ENCODE measurements at places on chromosomes 1 and 21.

DNA sequence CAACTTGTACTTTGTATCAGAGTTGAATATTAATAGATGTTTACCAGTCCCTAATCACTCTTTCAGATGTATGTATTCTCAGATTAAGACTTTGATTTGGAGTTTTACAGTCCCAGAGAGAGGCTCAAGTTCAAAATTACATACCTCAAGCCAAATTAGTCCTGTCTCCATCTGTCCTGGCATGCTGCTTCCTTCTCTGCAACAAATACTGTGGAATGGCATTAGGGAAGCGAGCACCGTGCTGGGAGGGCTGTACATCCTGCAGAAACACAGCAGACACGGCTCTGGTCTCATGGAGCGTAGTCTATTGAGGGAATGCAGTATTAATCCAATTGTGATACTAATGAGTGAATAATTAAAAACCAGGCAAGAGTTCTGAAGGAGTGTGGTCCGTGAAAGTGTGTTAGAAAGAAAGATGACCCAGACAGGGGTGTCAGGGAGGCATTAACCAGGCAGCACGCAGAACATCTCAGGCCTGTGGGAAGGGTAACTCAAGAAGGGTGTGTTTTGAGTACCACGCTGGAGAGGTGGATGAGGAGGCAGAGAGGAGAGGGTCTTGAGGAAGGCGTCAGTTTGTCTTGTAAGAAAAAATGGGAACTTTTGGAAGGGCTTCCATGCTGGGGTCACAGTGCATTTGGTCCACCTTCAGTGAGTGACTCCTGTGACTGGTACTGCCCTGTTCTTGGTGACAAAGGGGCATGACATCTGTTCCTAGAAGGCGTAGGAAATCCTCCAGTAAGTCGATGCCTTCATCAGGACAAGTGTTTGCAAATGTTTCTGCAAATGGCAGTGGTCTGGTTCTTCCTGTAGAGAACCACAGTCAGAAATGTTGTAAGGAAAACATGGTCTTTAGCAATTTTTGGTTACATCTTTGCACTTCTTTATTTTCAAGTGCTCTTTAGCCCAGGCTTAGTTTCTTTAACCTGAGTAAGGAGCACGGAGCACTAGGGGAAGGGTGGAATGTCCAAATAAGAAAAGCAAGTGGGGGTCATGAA, 1.6 kb downstream of the RAB4A start:
- no peak for DNase-seq

GRCh38 chr1:235876402-235876841, 9.7 kb upstream of the LYST start:
- no peak for DNase-seq

- no peak for DNase-seq
These were observed 42.9 kb upstream of the C1orf105 start for GRCh38 chr1:172377565-172377964.

DNA sequence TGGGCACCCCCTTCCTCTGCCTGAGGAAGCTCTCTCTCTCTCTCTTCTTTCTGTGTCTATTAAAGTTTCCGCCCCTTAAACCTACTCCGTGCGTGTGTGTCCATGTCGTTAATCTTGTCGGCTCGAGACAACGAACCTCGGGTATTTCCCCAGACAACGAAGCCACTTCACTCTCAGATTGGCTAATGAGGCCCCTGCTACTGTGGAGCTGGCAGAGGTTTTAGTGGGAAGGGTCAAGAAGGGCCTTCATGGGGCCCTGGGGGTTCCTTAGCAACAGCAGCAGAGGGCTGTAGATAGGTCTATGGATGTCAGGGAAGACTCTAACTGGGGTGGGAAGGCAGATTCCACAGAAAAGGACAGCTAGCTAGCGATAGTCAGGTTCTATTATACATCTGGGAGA, 239.8 kb upstream of the RAB4A start:
- DNase-seq, result no peak

DNA sequence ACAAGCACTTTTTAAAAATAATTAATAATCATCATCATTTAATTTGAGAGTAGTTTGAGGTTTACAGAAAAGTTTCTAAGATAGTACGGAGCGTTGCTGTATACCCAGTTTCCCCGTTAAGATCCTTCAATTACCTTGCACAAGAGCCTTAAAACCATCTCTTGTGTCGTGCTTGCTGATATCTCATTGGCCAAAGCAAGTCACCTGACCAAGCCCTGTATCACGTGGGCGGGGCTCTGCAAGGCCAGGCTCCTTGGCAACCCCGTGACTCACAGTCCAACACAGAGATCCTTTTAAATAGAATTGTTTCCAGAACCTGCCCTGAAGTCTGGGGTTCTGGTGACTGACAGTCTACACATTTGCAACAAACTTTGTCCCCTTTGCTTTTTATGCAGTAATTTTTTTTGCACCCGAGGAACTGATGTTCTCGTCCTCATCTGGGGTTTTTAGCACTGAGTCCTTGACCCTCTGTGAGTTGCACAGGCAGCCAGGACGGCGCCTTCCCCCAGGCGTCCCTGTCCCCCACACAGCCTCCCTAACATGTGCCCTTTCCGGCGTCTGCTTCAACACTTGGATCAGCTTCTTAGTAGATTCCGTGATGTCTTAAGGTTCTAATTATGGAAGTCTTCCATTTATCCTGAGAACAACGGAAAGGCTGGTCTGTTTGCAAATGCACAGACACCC, 183.3 kb upstream of the TMEM51 start:
- DNase-seq, result peak; percentile 60

DNA sequence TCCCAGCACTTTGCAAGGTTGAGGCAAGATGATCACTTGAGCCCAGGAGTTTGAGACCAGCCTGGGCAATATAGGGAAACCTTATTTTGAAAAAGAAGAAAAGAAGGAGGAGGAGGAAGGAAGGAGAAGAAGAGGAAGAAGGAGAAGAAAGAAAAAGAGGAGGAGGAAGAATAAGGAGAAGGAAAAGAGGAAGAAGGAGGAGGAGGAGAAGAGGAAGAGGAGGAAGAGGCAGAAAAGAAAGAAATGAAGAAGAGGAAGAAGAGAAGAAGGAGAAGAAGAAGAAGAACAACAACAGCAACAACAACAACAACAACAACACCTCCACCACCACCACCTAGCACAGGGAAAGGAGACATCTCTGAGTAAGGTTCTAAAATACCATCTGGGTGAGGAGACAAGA, 10.6 kb downstream of the SELENBP1 start:
- no peak for DNase-seq

GRCh38 chr1:42956739-42957138, 1.9 kb downstream of the SLC2A1 start:
- no peak for DNase-seq

- no peak for DNase-seq
These were observed 7.9 kb upstream of the ELF3 start for GRCh38 chr1:202002507-202002906.

GRCh38 chr1:76141929-76142328, 67.4 kb downstream of the ST6GALNAC3 start:
- DNase-seq, result no peak

DNA sequence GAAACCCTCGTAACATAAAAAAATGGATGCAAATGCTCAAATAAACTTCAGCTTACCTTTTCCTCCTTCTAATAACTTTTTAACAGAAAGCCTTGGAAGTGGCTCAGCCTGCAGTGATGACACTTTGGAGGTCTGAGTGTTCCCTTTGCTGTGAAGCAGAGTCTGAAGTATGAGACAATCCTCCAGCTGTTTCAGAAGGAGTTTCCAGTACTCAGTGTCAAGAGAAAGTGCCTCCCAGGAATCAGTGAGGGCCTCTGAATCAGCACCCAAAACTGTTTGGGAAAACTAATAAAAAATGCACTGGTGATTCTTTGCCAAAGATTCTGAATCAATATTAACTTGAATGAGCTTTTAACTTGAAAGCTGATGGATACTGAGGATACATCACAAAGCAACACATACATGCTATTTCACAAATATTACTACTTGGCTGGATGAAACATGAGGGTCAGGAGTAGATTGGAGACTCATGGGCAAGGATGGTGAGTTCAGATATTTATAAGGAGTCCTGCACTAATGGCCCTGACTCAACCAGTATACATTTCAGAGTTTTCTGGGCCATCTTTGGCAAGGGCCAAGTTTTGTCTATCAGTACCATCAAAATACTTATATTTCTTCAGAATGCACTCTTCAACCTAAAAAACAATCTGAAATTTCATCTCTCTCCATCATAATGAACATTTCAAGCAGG, 77.0 kb downstream of the IARS2 start:
- no peak for DNase-seq

DNA sequence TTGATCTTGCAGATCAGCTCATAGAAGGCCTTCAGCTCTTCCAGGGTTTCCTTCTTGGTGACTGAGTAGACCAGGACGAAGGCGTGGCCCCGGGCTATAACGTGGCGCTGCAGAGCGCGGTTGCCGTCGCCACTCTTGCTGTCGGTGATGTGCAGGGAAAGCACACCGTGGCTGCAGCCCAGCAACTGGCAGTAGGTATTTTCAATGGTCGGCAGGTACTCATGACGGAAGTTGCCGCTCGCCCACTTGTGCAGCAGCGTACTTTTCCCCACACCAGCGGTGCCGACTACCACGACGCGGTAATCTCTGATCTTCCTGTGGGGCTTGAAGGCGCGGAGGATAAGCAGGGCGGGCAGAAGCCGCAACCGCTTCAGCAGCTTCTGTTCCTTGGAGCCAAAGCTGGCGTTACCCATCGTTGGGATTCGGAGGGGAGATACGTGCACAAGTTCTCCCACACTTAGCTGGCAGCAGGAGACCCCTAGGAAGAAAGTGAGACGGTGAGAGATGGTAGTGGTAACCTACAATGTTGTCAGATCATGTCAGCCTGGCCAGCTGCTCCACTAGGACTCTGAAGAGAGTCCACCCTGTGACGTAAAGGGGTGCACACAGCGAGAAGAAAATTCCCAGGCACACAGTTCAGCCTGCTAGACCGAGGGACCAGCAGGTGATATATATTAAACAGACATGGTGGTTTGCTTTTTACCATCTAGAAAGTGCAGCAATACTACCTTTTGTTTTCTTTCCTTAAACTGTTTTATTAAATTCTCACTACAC, 3.4 kb downstream of the DIRAS3 start:
- no peak for DNase-seq

GRCh38 chr1:11964656-11965055, 15.6 kb upstream of the MFN2 start:
- DNase-seq, result no peak

- no peak for DNase-seq
These were observed 22.9 kb upstream of the ARHGEF10L start for GRCh38 chr1:17516303-17517214.

DNA sequence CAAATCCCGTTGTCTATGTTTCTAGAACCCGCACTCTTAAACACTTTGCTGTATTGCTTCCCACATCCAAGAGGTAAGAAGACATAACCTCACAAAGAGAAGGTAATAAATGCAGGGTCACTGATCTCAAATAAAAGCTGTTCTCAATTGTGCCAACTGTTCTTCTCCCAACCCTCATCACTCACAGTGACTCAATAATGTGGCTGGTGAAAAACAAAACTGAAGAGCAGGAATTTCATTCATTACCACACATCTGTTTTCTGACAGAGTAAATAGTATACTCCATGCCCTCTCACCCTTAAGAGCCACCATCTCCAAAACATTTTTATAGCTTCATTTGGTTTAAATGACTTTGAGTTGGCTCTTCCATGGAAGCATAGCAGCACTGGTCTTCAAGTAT, 6.2 kb upstream of the ERICH3 start:
- DNase-seq, result no peak

DNA sequence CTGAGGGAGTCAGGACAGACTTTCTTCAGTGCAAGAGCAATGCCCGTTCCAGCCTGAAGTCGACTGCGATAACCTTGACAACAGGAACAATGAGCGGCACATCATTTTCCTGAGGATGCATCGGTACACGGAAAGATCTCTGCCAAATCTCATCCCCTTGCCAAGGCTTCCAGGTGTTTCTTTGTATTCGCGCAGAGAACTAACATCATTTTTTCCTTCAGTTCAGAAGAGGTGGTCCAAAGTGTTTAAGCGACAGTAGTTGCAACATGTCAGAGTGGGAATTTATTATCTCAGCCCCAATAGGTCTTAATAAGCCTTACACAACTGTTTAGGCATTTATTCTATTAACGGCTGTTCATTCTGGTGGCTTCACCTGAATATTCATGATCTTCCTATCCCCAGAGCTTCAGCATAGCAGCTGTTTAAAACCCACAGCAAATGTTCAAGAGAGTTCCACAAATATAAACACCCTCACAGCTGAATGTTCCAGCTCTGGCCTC, 129.7 kb upstream of the NFIA start:
- DNase-seq, result no peak

DNA sequence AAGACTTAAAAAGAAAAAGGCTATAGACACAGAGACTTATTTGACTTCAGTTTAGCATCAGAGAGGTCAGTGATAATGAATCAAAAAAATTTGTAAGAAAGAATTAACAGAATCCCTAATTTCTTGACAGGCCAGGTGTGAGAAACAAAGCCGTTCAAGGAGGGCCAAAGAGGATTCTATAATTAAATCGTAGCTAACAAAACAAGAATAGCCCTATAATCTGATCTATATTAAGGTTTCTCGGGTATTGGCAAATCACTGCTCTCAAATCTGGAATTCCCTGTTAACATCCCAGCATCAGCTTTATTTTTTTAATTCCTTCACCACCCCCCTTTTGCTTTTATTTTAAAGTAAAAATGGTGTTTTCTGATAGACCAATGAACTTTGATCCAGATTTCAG, 60.3 kb downstream of the PUM1 start:
- no peak for DNase-seq

GRCh38 chr1:80170811-80171485, 1164.4 kb upstream of the ADGRL4 start:
- DNase-seq, result no peak

DNA sequence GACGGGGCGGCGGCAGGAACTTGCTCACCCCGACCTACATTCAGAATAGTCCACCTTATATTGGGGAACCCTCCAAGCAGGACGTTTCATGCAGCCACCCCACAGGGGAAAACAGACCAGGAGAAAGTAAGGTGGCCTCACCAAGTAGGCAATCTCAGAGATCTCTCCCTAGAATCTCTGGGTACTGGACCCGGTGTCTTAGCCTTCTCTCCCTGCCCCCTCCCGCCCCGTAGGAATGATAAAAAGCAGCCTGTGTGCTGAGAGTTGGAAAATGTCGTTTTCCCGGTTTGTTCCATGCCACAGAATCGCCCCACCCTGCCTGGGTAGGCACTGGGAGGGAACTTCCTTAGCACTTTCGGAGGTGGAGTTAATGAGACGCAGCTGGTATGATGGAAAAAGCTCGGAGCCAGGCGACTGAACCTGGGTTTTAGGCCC, 789 bp upstream of the PTPN14 start:
- peak; percentile 79 for DNase-seq

GRCh38 chr1:64060611-64061302, 142.7 kb upstream of the UBE2U start:
- no peak for DNase-seq

DNA sequence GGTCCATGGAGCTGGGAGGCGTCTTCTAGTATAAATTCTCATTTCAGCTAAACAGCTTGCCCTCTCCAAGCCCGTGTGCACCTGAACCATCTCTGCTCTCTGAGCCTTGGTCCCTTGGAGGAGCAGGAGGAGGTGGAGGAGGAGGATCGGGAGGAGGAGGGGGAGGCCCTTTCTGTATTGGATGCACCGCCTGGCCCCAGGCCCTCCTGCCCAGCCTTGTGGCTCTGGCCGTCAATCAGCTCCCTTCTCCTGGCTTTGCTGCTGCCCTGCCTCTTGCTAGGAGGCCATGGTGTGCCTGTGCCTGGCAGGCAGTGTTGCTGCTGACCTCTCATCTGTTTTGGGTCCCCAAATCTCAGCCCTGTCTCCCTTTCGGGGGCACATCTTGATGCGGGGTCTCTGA, 9.0 kb downstream of the COL18A1 start:
- no peak for DNase-seq

Measured in HTR-8/SVneo (cell line).